ENCODE measurements at places on chromosomes 11 and 22. TPM values are rescaled to one million over a fixed set of nuclear protein-coding genes. Genes with fewer than 3 reads are reported as not detected.
A peak's percentile ranks its signal among the peaks of the same experiment; 100 is the strongest.

DNA sequence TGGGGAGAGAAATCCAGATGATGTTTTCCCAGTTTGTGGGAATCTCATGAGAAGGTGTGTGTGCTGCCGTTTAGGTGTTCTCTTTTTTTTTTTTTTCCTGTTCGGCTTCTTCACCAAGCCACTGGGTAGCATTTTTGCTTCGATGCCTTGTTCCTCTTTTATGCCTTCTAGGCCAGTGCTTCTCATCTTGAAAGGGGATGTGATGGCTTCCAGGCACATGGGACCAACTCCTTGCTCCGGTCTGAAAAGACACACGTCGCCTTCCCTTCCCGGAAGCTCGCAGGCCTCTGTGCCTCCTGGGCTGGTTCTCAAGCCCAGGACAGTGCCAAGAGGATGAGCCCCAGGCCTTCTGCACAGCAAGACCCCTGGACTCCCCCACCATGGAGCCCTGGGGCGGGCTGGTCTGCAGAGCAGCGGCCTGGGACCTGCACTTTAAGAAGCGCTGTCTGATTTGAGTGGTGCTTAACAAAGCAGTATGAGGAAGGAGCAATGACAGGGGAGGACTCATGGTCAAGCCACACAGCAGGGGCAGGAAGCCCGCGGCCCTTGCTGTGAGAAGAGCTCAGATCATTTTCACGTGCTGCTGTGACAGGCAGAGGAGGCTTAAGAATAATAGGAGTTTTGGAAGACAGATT lies 158.8 kb downstream of the MPPED1 start:
- DNase-seq: no peak

GRCh38 chr11:10307022-10307399 lies 2.1 kb downstream of the ADM start:
- DNase-seq: no peak

DNA sequence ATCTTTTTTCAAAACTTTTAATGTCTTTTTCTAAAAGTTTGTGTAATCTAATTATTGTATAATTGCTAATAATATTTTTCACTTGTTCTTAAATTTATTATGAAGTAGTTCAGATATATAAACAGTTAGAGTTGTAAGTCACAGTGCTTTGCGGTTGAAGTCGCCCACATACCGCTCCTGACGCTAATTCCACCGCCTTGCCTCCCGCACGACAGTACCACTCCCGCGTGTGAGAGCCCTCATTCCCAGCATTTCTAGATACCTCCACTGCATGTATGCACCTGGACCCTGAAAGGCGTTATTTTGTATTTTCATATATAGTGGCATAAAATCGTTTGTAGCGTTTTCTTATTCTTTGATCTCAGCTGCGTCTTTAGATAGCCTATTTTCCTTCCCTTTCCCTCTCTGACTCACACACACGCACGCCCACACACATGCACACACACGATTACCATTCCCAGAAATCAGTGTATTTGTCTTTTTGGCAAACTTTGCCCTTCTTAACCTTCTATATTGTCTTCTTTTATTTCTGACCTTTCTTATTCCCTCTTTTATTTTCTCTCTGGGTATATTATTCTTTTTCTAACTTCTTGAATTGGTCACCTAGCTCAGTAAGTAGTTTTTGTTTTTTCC lies 56.4 kb upstream of the PITPNB start:
- DNase-seq: no peak

DNA sequence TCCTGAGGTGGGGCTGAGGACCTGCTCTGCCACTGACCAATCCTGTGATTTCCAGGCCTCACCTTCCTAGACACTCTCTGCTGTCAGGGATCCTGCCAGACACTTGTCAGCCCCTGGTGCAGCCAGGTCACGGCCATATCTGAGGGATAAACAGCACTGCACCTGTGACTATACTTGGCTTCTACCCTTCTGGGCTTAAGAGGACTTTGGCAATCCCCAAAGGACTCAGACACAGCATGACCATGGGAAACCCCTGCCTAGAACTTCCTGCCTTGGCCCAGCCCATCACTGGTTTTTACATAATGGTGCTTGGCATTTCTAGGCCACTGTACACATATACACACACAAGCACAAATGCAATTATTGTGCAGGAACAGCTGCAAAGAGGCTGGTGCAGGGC lies 11.6 kb upstream of the OLFML1 start:
- DNase-seq: no peak

DNA sequence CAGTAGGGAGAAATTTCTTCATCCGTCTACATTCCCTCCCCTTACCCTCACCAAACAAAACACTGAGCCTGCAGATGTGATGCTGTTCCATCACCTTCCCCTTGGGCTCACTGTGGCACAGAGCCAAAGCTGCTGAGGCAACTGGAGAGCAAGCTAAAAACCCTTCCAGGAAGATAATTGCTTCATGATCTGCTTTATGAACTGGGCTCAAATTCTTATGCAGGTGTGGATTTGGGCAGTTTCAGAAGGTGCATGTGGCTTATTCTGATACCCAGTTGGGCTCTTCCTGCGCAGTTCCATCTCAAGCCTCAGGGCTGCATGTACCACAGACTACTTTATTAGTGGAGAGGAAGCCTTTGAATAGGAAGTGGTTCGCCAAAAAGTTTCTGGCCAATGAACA lies 58.3 kb downstream of the AAMDC start:
- DNase-seq: no peak

DNA sequence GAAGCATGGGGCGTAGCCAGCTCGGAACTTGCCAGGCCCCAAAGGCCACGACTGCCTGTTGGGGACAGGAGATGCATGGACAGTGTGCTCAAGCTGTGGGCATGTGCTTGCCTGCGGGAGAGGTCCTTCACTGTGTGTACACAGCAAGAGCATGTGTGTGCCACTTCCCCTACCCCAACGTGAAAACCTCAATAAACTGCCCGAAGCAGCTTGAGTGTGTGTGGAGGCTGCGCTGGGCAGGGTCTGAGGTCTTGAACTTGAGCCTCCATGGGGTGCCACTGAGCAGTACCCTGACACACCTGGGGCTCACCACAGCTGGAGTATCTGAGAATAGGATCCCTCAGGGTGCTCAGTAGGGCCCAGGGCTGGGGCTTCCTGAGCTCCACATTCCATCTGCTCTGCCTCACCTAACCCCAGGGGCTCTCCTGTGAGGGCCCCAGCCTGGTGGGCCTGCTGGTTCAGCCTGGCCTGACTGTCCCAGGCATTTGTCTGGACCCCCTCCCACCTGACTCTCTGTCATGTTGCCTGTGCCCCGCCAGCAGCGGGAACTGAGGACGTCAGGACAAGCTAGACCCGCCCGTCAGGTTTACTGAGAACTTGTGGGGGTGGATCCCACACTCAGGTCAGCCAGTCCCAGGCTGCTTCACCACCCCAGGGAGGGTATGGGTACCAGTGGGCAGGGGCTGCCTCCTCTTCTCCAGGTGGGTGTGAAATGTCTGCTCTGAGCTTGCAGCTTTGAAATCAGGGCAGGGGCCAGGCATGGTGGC lies 3.2 kb downstream of the RASSF7 start:
- no peak for DNase-seq

DNA sequence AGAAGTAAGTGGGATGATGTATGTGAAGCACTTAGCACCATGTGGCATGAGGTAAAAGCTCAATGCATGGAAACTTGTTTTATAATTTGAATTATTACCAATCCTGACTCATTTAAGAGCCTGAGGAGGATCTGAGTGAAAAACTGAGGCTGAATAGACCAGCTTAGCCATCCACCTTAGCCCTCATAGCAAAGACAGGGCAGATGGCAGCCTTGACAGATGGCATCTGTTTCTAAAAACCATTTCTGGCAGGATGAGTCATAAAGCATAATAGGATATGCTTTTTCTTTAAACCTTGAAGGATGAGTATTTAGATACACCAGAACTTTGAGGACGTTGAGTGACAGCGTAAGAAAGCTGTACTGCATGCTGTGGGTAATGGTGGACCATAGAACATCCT lies 61.0 kb upstream of the NAV2 start:
- DNase-seq: peak; percentile 27

DNA sequence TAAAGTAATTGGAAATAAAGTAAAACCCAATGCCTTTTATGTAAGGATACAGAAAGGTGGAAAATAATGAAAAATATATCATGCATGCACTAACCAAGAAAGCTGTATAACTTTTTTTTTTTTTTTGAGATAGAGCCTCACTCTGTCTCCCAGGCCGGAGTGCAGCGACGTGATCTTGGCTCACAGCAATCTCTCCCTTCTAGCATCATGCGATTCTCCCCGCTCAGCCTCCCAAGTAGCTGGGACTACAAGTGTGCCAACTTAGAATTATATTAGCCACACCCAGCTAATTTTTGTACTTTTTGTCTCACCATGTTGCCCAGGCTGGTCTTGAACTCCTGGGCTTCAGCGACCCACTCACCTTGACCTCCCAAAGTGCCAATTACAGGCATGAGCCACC lies 4.5 kb downstream of the GGT5 start:
- no peak for DNase-seq

The NCF4 gene
- total RNA-seq: not detected

The NRGN gene
- total RNA-seq: 0.46 TPM

The MUC2 gene
- not detected for total RNA-seq

The PIK3IP1 gene
- total RNA-seq: 6.8 TPM

The MMP12 gene
- total RNA-seq: 0.10 TPM

The TRIM51G gene
- total RNA-seq: not detected

The PTS gene
- total RNA-seq: 33.0 TPM

The ARVCF gene
- 9.3 TPM for total RNA-seq

The PTPRCAP gene
- 2.3 TPM for total RNA-seq

The PATE4 gene
- total RNA-seq: not detected

The HIRA gene
- total RNA-seq: 11.7 TPM
